Pulmonary artery endothelial cell (primary cell): ENCODE measurements at places on chromosomes 1 and 21.

GRCh38 chr1:208318150-208318734 is 74.1 kb upstream of the PLXNA2 start:
- DNase-seq = no peak

DNA sequence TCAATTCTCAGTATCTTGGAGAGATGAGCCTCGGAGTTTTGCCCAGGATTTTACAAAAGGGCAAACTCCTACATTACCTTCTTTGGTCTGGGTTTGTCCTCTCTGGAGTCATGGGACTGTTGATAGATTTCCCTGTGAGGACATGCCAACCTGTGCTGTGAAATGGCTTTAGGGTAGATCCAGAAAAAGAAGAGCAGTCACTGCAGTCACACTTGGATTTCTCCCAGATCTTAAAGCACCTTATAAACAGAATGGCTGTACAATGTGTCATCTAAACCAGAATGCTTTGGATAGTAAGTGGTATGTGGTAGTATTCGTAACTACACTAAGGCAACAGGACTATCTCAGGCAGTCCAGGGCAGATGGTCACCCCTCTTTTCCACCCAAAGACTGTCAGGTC is 1.9 kb upstream of the CSRP1 start:
- DNase-seq = no peak

- peak; percentile 22 for DNase-seq
Measured at GRCh38 chr1:39919545-39919944, 17.8 kb upstream of the MYCL start.

- no peak for DNase-seq
Measured at GRCh38 chr1:112711670-112712069, 3.5 kb downstream of the PPM1J start.

DNA sequence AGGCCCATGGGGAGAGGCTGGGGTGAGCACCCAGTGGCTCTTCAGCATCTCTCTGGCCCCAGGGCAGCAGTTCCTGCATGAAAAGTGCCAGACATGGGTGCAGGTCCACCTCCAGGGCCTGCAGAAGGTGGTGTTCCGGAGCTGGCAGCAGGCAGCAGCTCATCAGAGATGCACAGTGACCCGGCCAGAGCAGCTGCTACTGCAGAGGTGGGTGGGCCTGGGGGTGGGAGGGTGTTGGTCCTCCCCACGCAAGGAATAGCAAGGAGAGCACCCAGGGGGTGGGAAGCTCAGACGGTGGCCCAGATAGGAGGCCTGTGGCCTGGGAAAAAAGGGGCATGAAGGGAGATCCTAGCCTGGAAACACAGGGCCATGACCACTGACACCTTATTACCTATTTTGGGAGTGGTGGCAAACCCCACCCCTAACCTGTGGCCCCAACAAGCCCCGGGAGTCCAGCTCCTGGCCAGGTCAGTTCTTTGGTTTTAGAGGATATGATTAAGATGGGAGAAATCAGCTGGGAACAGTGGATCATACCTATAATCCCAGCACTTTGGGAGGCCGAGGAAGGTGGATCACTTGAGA is 20.2 kb downstream of the C1orf167 start:
- no peak for DNase-seq

DNA sequence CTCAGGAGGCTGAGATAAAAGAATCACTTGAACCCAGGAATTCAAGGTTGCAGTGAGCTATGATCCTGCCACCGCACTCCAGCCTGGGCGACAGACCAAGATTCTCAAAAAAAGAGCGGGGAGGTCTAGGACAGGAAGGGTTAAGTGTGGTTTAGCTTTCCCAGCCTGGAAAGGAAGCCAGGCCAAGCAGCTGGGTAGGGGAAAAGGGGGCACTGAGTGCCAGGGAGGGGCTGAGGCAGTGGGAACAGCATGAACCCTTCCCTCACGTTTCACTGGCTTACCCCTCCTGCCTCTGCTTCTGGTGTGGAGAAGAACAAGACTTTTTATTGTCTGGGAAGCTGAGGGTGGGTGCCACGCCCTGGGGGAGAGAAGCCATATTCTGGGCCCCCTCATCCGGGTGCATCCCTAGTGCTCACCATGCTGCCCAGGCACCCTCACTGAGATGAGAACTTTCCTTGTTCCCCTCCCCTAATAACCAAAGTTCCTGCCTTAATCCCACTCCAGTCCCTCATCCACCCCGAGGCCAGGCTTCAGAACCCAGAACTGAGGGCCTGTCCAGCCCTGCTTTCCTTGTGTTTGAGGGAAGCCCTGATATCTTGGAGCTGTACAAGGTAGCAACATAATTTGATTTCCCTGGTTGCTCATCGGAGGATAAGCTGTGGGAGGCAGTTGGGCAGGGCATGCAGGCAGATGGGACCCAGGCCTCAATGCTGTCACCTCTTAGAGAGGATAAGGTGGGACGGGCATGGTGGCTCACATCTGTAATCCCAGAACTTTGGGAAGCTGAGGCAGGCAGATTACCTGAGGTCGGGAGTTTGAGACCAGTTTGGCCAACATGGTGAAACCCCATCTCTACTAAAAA is 2.0 kb upstream of the LMNA start:
- no peak for DNase-seq

GRCh38 chr1:96674915-96675314 is 46.7 kb upstream of the PTBP2 start:
- DNase-seq = no peak

GRCh38 chr1:76425201-76426145 is 350.9 kb downstream of the ST6GALNAC3 start:
- DNase-seq = peak; percentile 37

DNA sequence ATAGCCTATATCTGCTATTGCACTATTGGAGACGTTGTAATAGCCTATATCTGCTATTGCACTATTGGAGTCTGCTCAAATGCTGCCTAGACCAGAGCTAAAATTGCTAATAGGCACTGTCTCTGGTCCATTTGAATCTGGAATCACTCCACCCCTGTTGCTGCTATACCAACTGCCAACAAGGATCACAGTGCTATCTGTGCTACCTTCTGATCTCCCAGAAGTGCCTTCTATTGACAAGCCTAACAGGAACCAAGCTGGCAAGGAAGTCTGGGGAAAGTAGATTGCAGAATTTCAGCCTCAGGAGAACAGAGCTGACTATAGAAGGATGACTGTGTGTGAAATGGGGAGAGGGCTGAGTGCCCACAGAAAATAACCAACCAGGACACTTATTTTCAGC is 15.9 kb downstream of the RWDD3 start:
- no peak for DNase-seq

DNA sequence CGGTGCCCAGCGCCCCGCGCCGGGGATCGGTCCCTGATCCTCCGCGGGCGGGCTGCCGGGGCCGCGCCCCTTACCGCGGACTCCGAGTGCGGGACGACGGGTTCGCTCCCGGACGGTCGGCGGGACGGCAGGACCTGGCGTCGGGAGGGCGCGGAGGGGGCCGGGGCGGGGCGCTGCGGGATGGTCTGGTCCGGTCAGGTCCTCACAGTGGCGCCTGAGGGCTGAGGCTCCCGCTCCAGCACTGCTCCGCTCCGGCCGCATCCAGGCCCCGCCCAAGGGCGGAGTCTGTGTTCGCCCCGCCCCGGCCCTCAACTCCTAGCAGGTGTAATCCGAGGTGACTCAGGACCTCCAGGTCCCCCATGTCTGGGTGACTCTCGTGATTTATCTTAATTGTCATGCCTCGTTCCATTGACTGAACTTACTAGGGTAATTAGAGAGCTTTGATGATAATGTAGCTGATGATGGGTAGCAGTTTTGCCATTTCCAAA is at the start of gene RAB3B:
Gene RAB3B (minus strand): TSS at position 223 of the 488 bp plus-strand sequence. CDS start 13,583 bp downstream, outside the sequence.
- DNase-seq = no peak

DNA sequence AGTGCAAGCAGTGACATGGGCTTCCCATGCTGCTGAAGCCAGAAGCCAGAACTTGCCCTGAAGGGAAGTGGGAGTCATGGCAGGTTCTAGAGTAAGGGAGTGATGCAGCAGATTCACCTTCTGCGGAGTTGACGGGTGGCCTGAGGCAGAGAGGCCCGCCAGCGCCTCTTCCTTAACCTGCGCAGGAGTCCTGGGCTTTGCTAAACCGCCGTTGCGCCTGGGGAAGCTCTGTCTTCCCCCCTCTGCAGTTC is 67.3 kb downstream of the OBSCN start:
- DNase-seq = no peak

GRCh38 chr1:200079232-200079940 is 51.9 kb downstream of the NR5A2 start:
- DNase-seq = no peak

DNA sequence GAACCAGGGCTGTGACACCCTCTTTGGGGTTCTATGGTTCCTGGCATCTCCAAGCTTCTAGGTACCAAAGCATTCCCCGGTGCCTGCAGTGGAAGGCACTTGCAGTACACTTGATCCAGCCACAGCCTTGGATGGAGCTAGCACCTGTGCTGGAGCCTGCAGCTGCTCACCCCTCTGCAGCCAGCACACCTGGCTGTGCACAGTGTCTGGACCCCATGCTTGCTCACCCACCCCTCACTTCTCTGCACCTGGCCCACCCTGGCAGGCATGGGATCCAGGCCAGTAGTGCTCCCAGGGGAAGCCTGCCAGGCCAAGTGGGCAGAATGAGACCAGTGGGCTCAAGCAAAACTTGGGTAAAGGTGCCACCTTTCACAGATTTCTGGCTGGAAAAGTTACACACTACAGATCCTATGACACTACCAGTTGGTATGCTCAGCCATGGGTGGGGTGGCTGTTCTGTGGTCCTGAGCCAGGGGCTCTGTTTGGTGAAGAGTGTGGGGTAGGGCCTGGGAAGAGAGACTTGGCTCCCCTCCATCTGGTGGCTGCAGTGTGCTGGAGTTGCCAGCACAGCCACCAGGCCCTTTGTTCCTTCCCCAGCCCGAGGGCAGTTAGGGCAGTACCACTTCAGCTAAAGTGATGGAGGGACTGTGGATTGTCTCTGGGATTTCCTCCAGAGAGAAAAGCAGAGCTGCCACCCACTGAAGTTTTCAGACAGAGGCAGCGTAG is 157.8 kb upstream of the LRRC7 start:
- no peak for DNase-seq

GRCh38 chr1:173920861-173921260 is 3.7 kb upstream of the SERPINC1 start:
- DNase-seq = no peak

DNA sequence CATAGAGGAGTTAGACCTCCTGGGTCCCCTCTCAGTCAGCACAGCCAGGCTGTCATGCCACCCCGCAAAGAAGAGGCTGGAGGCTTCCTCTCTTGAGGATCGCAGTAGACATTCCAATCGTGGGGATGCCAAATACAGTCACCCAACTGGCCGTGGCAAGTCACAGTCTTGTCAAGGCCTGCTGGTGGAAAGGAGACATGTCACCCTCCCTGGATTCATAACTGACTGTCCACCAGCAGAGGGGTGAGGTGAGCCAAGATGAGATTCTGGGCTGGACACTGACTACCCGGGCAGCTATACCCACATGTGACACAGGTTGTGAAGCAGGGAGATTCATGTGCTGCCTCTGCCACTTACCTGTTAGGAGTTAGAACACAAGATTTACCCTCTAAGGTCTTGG is 123.5 kb upstream of the NGF start:
- DNase-seq = no peak

DNA sequence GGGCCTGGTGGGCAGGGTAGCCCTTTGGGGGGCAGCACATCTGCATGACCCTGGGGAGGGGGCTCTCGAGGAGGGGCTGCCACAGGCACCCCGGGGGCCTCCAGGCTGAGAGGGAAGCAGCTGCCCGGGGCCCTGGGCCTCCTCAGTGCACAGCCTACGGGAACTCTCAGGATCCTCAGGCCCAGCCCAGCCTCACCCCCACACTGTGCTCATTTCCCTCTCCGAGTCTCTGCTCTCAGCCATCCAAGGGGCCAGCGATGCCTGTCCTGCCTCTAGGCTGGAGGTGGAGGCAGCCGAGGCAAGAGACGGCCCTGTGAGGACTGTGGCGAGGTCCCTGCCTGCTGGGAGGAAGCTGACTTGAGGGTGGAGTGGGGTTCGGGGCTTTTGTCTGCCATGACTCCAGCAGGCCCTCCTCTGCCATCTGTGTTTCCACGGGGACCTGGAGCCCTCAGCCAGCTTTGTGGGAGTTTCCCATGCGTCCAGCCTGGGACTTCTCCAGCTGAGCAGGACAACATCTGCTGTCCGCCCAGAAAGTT is 7.2 kb upstream of the PLEKHG5 start:
- DNase-seq = no peak

DNA sequence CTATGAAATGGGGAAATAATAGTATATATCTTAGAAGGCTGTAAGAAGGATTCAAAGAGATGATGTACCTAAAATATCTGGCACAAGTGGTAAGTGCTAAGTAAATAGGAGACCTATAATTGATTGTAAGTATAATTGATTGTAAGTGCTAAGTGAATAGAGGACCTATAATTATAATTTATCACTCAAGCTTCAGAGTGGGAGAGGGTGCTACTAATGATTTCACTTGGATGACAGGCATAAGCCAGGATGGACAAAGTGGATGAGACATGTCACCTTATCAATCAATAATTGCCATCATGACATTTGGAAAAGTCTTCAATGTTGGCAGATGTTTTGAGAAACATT is 11.2 kb downstream of the RCAN1 start:
- DNase-seq = no peak

GRCh38 chr1:43318831-43319230 is 18.0 kb downstream of the TIE1 start:
- no peak for DNase-seq

DNA sequence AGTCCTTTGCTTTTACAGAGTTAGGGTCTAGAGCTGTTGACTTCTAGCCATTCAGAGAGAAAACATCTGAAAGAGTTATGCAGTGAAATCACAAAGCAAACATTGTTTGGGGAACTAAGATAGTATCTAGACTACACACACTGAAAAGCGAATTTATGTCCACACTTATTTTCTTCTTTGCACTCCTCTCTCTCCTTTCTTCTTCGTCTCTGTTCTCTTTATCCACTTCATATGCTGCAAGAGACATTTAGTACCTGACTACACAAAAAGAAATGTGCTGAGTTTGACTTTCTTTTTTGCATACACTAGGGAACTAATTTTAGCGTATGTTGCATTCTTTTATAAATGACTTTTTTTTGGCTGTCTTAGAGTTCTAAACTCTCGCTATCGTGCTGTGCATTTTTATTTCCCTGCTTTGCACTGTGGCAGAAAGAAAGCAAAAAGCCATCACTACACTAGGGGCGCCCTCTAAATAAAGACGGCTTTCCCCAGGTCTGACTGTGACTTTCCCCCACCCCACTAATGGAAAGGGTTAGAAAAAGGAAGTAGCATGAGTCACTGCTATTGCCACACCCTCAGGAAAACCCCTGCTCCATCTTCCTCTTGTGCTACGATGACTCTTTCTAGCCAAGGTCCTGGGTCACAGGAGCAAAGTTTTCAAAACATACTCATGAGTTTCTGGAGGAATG is 65.7 kb downstream of the MAP3K7CL start:
- peak; percentile 70 for DNase-seq

- DNase-seq = no peak
Measured at GRCh38 chr1:40132383-40133311, 28.5 kb upstream of the RLF start.
